ENCODE measurements at places on chromosomes 16 and 17. TPM values are rescaled to one million over a fixed set of nuclear protein-coding genes. Genes with fewer than 3 reads are reported as not detected.

CHTF18 gene
- 32.0 TPM for polyA plus RNA-seq

- no peak for DNase-seq
Measured at GRCh38 chr16:19645557-19645981, 72.5 kb downstream of the KNOP1 start.

PMFBP1 gene
- polyA plus RNA-seq, result 6.6 TPM

GRCh38 chr16:11333702-11334101 lies 11.6 kb upstream of the RMI2 start:
- DNase-seq, result peak; percentile 80

DNA sequence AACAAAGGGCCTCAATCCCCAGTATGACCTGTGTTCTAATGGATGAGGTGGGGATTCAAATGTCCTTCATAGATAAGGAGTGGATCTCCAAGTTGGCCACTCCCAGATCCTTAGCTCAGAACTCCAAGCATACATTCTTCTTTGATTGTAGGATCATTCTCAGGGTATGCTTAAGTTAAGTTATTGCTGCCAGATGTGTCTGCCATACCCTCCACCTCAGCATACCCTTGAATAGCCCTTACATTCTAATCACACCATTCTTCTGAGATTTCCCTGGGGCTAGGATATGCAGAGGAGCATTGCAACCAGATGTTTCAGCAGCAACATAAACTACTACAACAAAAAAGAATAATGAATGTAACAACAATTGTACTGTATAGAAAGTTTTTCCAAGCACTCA lies 1.6 kb upstream of the KRTAP2-4 start:
- DNase-seq, result no peak

GRCh38 chr17:65942592-65942991 lies 249.3 kb downstream of the CEP112 start:
- DNase-seq, result no peak

- peak; percentile 52 for DNase-seq
Measured at GRCh38 chr16:57479205-57479975, 6.9 kb downstream of the DOK4 start.

- no peak for DNase-seq
Measured at GRCh38 chr16:88022076-88023042, 71.1 kb downstream of the BANP start.

CLEC19A gene
- polyA plus RNA-seq, result 0.06 TPM

PIK3R5 gene
- 0.84 TPM for polyA plus RNA-seq

CNGB1 gene
- polyA plus RNA-seq, result 0.09 TPM

DNA sequence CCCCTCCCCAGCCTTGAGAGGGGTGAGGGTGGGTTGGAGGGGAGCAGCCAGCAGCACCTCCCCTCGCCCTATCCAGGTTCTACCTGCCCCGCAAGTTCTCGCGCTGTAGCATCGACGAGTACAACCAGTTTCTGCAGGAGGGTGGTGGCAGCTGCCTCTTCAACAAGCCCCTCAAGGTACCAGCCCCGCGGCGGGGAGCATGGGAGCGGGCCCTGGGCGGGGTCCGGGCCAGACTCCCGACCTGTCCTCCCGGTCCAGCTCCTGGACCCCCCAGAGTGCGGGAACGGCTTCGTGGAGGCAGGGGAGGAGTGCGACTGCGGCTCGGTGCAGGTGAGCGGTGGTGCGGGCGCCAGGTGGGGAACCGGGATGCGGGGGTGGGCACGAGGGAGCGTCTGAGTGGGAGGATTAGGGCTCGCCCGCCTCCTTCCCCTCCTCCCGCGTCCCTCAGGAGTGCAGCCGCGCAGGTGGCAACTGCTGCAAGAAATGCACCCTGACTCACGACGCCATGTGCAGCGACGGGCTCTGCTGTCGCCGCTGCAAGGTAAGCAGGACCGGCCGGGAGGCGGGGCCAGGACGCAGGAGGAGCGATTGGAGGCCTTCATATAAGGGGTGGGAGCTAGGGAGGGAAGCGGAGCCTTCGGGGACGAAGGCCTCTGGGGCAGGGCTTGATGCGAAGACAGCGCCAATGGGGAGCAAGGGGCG lies 16.5 kb downstream of the ADAM11 start:
- peak; percentile 31 for DNase-seq

GRCh38 chr16:66934138-66934838 lies at the start of gene CIAO2B:
Gene CIAO2B, minus strand, starts transcription at chr16:66934402. Its CDS starts 38 bp downstream, at chr16:66934364.
- peak; percentile 89 for DNase-seq

VTN gene
- polyA plus RNA-seq, result 18.7 TPM
